NCI-H1436 treated with DMSO at 0.1 percent for 48 hours (cell line): ENCODE measurements at places on chromosomes 13 and 19.

- DNase-seq, result peak; percentile 92
Measured at GRCh38 chr19:13974073-13974472, 21.8 kb downstream of the DCAF15 start.

DNA sequence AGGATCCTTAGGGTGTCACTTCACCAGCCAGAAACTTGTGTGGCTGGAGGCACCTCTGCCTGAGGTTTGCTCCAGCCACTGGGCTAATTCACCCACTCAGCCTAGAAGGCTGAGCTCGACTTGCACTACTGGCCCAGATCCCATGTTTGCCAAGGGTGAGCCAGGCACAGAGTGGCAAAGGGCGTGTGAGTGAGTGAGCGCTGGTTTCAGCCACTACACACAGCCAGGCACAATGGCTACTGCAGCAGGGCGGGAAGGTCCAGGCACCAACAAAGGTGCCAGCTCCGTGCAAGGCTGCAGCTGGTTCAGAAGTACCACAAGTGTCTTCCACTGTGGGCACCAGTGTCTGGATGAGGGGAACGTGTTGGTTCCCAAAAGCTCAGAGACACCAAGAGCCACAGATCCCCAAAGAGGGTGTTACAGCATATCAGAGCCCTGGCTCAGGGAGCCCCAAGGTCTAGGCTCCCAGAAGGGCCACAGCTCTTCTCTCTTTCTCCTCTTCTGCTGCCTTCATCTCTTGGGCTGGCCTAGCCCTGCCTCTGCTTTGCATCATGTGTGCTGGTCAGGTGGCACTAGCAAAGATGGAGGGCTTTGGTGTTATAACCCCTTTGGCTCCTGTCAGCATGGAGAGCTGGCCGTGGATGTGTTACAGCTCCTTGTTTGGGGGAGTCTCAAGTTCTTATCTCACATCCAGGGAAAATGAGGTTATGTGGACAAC lies 736.3 kb upstream of the KLHL1 start:
- no peak for DNase-seq

DNA sequence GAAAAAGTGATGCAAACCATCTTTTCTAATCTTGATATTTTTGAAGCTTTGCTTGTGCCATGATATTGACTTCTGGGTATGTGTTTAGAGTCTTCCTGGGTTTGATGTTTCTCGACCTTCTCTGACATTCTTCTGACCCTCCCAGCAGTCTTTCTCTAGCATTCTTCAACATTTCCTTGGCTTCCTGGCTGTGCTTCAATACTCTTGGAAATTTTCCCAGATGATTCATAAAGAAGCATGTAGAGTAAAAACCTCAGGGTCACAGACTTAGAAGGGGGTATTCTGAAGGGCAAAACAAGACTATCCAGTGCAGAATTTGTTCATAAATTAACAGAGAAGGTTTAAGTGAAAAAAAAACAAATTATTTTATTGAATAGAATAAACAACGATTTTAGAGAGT lies 946.3 kb upstream of the PCDH9 start:
- no peak for DNase-seq

DNA sequence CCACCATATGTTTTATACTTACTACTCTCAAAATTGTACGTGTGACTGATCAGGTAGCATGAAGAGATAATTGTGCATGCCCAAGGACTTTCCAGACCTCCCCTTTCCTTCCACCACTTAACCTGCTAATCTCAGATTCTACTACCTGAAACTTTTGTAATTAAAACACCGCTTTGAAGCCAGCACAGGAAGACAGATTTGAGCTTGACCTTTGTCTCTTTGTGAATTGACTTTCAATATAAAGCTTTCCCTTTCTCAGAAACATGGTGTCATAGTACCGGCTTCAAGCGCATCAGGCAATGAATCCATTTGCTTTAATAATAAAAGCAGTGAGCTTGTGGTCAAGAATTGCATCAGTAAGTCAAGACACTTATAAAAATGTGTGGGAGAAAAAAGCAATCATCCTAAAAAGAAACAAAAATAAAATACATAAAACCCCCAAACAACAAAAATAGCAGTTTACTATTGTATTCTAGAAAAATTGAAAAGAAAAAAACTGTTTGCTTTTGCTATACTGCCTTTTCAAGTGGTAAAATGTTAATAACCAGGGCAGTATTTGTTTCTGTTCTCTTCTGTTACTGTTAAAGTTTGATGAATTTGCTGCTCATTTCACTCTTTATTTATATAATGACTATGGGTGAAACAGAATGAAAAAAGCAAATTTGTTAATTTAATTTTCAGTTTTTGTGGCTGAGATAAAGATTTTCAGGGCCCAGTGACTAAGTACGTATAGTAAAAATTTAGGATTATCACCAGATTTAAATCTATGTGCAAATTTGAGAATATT lies 2075.3 kb downstream of the PCDH9 start:
- DNase-seq, result no peak

- no peak for DNase-seq
Measured at GRCh38 chr13:42110410-42111155, 62.1 kb downstream of the DGKH start.

DNA sequence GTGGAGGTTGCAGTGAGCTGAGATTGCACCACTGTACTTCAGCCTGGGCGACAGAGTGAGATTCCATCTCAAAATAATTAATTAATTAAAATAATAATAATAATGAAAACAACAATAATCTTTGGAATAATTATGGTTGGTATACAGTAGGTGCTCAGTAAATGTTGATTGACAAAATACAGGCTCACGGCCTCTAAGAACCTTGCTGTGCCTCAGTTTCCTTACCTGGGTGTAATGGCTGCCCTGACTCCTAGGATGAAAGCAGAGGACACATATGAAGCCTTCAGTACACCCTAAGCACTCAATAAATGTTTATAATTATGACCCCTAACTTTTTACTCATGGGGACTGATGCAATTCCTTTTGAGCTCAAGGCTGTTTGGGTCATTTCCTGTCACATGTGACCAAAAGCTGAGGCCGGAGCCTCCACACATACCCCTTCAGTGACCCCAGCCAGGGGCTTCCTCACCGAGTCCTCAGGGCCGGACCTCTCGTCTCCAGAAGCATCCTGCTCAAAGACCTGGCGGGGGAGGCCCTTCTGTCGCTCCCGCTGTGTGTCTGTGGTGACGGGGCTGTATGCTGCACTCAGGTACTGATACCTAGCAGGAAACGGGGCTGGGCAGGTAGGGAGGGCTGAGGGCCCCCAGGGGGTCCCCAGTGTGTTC lies 10.5 kb downstream of the DOCK6 start:
- DNase-seq, result no peak

- no peak for DNase-seq
Measured at GRCh38 chr13:32117701-32118100, 86.1 kb downstream of the FRY start.

DNA sequence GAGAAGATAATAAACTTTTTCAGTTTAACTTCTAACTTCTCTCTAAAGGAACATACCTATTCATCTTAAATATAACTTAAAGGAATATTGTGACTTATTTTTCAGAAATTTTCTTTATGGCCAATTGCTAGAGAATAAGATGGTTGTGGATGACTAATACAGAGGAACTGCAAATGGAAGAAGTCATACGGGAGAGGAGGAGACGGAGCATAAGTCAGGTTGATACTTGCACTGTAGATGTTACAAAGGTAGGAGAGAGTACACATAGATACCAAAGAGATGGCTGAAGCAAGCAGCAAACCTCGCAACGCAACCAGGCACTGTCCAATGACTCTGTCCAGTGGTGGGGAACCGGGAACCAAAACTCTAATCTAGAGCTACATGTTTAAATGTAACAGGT lies 963.4 kb downstream of the PCDH9 start:
- no peak for DNase-seq

- DNase-seq, result no peak
Measured at GRCh38 chr13:97460004-97460775, 26.2 kb downstream of the RAP2A start.

GRCh38 chr19:3743486-3743885 lies 18.0 kb downstream of the APBA3 start:
- DNase-seq, result no peak

GRCh38 chr19:44308011-44308410 lies 3.2 kb upstream of the ZNF235 start:
- no peak for DNase-seq

GRCh38 chr13:110971486-110971885 lies 56.6 kb upstream of the ANKRD10 start:
- DNase-seq, result no peak

- DNase-seq, result no peak
Measured at GRCh38 chr13:37023871-37024270, 23.3 kb downstream of the EXOSC8 start.

- no peak for DNase-seq
Measured at GRCh38 chr13:110340812-110341444, 33.8 kb downstream of the COL4A2 start.

- DNase-seq, result no peak
Measured at GRCh38 chr13:43414111-43414510, 372.7 kb downstream of the ENOX1 start.

GRCh38 chr13:78689011-78689410 lies 30.1 kb upstream of the OBI1 start:
- no peak for DNase-seq

DNA sequence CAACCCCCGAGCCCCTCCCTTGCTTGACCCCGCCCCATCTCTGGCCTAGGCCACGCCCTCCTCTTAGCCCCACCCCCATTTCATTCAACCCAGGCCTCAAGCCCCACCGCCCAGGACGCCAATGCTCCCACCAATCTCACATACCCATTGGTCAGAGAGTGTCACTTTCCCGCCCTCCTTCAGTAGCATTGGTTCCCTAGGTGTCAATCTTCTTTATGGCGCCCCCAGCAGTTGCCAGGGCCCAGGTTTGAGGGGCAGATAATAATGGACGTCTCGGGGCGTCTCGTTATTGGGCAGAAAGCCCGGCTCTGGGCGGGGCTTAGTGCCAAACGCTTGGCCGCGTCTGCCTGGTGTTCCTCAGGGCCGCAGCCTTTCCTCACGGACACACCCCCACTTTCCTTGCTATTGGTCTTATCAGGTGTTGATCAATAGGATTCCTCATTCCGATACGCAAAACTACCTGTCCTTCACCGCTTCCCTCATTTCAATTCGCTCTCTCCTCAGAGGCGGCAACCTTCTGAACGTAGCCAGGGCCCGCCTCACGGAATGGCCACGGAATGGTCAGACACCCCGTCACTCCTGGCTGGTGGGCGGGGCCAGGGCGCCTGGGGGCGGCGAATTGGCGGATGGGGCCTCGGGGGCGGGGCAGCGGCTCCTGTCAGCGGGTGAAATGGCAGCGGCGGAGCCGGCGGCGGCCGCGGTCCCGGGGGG lies at the start of gene EVI5L:
Gene EVI5L (plus strand): TSS at position 658 of the 711 bp plus-strand sequence. CDS start 16,325 bp downstream, outside the sequence.
- DNase-seq, result peak; percentile 100

DNA sequence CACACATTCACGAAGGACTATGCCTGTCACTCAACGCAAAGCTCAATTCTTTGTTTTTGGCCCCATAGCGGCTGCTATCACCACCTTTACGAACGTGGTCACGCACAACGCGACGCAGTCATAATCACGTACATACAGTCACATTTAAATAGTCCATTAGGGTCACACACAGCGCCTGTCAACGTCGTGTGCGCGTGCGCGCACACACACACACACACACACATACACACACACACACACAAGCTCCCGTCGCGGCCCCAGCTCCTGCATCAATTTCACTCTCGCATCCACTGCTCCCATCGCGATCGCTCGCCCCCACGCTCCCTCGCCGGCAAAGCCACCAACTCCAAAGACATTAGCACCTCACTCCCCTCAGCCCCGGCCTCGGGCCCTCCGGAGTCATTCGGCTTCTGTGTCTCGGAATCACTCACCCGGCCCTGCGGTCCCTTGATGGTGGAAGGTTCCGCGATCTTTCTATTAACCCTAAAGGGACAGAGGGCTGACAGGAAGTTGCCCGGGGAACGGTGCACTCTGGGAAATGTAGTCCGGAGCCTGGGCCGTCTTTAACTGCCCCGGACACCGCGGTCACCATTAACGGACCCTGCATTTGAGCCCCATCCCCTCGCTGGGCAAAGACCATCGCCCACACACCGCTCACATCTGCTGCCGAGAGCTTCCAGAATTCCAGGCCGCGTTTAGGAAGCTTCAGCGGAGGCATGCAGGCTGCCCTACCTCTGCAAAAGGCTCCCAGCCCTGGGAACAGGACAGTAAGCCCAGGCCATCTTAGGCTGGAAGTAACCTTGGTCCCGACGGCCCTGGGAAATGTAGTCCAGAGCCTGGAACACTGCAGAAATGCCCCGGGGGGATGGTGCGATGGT lies at the start of gene ZNF790:
Gene ZNF790 (minus strand): TSS at position 482 of the 878 bp plus-strand sequence. CDS start 12,768 bp downstream, outside the sequence.
- DNase-seq, result peak; percentile 40

- no peak for DNase-seq
Measured at GRCh38 chr19:944171-944567, 18.3 kb downstream of the ARID3A start.

GRCh38 chr13:106513025-106513983 lies 22.2 kb downstream of the EFNB2 start:
- DNase-seq, result no peak

DNA sequence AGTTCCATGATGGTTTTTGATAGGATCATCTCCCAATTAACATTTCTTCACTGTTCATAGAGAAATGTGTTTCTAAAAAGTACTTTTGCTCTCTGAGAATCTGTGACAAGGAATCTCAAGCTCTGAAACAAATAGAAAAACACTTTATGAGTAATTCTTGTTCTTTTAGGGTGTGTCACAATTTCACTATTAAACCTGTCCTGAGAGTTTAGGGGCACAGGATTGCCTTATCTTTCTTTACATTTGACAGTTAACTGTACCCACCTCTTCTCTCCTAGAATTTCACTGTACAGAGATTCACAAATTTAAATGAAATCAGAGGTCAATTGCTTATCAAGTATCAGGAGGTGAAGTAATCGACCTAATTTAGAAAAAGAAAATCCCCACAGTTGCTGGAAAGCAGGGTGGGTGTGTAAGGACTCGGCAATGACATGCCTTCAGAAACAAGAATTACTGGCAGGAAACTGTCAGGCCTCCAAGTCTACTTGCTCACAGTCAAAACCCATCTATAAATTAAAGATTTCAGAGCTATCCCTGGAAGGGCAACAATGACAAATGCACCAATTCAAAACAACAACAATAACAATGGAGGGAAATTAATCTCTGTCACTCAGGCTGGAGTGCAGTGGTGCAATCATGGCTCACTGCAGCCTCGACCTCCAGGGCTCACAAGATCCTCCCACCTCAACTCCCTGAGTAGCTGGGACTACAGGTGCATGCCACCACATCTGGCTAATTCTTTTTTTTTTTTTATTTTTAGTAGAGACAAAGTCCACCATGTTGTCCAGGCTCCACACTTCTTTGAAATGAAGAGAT lies 250.2 kb downstream of the ABCC4 start:
- no peak for DNase-seq

- no peak for DNase-seq
Measured at GRCh38 chr13:51666374-51666773, 82.1 kb downstream of the WDFY2 start.

DNA sequence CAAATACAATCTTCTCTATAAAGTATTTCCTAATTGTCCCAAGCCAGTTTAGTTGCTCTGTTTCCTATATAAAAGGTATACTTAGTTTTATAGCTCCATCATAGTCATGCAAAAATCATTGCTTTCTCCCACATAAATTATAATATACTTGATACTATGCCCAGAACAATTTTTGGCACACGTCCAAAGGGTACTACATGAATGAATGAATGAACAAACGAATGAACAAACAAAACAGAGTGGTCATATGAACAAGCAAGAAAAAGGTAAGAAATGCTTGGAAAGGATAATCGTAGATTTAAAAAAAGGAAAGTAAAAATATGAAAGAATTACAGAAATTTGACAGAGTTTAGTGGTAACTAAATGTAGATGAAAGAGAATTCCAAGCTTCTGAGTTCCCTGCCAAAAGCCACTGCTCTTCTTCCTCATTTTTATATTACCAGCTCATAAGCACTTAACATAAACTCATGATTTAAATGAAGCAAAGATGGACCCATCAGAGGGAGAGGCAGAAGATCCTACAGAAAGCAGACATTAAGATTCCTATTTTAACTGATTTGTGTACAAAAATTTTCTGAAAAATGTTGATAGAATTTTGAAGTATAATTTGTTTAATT lies 123.2 kb downstream of the ENOX1 start:
- no peak for DNase-seq
